ENCODE measurements at places on chromosomes 6 and 20.

- DNase-seq, result no peak
Observed at GRCh38 chr20:34004227-34004626, 10.5 kb downstream of the RALY start.

- no peak for DNase-seq
Observed at GRCh38 chr6:163950159-163950558, 535.6 kb downstream of the QKI start.

DNA sequence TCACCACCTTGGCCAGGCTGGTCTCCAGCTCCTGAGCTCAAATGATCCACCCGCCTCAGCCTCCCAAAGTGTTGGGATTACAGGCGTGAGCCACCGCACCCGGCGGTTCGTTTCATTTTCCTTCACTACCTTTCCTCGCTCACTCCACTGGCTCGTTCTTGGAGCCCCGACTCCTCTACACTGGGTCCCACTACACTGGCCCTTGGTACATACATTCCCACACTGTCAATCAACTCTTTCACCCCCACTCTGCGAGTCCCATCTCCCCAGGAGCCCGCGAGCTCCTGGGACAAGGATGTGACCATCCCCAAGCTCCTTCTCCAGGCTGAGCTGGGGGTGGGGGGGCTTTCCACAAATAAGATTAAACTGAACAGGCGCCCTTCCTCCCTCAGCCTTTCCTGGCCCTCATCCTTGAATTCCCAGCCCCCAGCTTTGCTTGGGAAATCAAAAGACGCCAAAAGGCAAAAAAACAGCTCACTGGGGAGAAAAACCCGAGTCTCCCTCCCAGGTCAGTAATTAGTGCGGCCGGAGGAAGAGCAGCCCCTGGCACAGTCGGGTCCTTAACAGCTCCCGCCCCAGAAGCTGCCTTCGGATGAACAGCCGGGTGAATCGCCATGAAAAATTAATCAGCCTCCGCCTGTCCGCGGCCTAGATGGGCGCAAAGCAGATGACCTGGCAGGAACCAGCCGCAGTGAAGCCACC is 42.8 kb upstream of the LY86 start:
- DNase-seq, result no peak

DNA sequence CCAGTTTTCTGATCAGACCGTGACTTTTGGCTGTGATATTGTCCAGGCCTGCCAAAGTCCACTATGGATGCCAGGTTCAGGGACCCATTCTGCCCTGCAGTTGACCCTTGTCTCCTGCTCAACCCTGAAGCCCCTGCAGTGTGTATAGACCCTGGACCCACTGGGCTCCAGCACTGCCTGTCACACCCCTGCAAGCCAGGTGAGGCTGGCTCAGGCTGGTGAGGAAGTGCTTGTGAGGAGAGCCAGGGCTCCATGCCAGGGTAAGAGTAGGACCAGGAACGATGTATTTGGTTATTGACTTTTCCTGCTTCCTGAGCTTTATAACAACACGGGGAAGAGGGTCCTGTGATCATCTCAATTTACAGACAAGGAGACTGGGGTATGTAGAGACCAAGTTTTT is 19.1 kb upstream of the CD93 start:
- no peak for DNase-seq

DNA sequence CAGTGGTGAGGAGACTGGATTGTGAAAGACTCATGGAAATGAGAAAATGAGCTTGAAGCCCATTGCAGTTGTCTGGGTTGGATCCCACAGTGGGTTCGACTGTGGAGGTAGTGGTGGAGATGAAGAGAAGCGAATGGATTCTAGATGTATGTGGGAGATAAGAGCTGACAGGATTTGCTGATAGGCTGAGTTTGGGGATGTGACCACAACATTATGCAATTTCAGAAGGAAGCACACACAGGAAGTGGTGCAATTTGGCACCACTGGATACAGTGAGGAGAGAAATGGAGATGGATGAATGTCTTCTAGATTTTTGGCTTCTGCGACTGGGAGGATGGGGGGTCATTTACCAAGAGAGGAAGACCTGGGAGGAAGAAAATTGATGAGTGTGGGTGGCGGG is 64.4 kb upstream of the MAFB start:
- DNase-seq, result no peak

DNA sequence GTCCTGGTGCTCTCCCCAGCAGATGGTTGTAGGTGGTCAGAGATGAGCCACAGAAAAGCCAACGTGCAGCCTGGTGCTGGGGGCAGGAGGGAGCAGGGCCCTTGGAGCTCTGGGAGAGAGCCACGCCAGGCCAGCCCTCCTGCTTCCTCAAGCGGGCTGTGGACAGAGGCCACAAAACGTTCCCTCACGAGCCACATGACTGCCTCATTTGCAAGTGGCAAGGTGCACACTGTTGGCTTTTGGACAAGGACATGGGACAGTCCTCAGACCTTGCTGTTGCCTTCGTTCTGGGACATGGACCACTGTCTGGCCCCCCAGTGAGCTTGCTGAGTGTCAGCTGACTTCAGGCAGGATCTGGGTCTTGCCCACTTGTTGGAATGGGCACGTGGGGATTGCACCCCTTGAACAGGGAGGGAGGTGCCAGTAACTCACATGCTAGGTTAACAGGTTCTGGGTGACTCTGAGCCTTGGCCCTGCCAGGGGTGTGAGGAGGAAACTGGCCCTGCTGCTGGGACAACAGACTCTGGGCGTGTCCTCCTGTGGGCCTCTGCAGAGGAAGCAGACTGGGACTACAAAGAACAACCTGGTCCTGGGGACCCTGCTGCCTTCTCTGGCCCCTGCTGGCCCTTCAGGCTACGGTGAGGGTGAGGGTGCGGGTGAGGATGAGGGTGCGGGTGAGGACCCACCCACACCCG is 2.6 kb downstream of the SLCO4A1 start:
- DNase-seq, result no peak

Data from NCI-H187 (cell line).